ENCODE measurements at places on chromosomes 3 and 15.

- DNase-seq: no peak
Observed at GRCh38 chr3:42849017-42849416, 26.7 kb downstream of the CYP8B1 start.

- DNase-seq: no peak
Observed at GRCh38 chr15:74417225-74417624, 16.5 kb downstream of the SEMA7A start.

DNA sequence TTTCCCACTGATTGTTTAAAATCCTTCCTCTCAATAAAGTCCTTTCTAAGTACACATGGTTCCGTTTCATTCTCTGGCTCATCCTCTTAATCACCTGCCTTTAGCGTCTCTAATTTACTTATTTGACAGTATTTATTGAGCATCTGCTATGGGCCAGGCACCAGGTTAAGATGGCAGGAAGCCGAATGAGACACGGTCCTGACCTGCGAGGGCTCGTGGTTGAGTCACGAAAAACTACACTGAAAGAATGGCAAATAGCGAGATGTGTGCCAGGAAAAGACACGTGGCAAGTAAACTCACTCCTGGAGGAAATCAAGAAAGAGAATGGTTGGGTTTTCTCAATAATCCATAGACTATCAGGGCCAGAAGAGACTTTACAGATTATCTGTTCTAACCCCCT is 60.9 kb downstream of the HES1 start:
- no peak for DNase-seq

GRCh38 chr3:143100451-143100850 is 19.1 kb upstream of the CHST2 start:
- no peak for DNase-seq

- no peak for DNase-seq
Observed at GRCh38 chr15:68386587-68387288, 45.2 kb downstream of the ITGA11 start.

DNA sequence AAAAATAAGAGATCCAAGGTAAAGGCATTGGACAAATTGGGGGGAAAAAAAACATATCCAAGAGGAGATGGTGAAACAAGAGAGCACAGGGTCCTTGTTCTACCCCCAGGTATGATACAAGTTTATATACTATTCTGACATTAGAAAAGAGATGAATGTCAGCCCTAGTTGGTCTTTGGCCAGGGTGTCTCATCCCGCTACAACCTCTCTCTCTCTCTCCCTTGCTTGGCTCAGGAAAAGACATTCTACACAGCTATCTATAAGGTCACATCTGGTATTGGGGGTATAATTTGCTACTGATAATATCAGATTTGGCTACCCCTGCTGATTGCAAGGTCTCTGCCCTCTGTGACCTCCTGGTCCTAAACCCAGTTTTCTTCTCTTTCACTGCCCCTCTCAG is 117.2 kb downstream of the GOLIM4 start:
- DNase-seq: no peak

DNA sequence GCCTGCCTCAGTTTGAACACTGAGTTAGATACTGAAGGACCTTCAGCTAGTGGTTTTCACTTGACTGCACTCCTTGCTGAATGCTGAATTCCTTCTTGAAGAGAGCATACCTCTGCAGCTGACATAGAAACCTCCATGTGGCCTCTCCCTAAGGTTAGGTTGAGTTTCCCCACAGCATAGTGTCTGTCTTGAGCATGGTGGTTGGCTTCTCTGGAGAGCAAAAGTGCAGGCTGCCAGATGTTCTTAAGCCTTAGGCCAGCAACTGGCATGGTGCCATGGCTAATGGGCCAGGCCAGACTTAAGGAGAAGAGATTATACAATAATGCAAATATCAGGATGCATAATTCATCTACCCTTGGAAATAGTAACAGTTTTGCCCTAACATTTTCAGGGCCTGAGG is 545.6 kb upstream of the ZNF385D start:
- no peak for DNase-seq

DNA sequence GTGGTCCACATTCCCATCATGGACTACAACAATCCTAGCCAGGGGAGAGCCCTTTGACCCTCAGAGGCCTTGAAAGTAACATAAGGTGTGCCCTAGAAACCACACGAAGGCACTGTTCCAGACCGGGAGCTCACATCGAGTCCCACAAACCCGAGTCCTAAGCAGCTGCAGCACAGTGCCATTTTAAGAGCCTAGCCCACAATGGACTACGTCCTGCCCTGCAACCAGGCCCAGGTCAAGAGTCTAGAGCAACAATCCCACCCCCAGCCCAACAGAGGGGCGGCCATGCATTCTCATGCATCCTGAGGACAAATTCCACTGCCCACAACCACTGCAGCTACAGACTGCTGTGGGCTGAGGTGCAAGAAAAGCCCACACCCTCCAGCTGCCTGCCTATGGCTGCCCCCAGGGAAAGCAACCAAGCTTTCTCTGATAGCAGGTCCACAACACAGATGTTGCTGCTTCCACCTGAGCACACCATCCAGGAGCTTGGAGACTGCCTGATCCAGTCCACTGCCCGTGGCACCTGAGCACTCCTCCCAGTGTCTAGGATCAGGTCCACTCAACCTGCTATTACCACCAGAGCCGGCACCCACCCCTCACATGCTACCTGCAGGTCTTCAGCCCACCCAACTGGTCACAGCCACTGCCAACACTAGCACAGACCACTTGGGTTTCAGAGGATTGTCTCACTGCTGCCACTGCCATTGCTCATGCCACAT is 56.8 kb downstream of the IGSF11 start:
- DNase-seq: no peak

- no peak for DNase-seq
Observed at GRCh38 chr3:106913111-106913698, 464.0 kb upstream of the CCDC54 start.

DNA sequence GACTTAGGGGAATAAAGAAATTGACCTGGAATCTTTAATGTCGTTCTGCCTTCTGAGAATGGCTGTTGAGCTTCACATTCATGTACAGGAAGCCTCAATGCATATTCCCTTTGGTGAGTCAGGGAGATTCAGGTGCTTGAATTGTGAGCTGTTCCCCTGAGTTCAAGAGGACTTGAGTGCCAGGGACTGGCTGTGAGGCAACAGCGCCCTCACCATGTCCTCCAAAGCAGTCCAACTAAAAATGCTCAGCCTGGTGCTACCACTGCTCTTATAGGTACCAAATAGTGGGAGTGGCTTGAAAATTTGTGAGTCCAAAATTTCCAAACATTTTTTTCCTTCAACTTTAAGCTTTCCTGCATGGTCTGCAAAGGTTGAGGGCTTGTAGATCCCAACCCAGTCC is 54.1 kb downstream of the LEO1 start:
- DNase-seq: no peak

- no peak for DNase-seq
Observed at GRCh38 chr3:119831941-119832371, 50.1 kb downstream of the NR1I2 start.

DNA sequence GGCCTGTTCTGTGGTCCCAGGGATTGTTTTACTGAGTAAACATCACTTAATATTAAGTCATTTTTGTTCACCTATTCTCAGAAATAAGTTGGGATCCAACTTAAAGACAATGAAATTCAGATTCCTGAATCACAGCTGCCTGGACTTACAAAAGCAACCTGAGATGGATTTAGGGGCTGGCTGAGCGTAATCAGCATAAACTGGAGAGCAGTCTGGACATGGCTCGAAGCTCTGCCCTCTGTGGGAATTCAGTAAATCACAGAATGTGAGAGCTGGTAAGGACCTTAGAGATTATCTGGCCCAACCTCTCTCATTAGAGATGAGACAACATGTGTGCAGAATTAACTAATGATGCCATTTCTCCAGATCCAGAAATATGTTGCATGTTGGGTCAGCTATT is 23.7 kb downstream of the CCDC80 start:
- no peak for DNase-seq

- no peak for DNase-seq
Observed at GRCh38 chr3:132625613-132626012, 28.5 kb downstream of the ACKR4 start.

DNA sequence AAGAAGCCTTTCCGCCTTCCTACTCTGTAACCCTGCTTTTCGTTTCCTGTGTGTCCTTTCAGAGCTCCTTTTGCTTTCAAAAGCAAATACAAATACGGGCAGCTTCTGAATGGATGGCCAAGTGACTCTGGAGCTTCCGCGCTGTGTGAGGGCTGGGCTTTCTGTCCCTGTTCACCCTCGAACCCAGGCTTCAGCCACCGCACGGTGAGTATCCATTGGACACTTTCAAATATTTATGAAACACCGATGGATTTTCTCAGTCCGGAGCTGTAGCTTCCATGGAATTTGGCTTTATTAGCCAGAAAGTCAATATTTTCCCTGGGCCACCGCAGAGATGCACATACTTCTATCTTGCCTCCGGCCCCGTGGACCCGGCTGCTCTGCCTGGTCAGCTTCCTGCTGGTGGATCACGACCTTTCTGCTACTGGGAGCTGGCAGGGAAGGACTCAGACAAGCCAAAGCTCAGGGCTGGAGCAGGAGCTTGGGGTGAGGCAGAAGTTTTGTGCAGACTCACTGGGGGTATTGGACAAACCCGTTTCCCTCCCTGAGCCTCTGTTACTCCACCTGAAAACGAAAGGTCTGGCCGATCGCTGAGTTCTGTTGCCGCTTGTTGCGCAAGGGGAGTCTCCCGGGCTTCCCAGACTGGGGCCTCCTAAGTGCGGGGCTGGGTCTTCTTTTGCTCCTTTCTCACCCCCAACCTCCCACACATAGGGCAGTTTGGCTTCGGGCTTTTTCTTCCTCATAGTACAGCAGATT is 63.6 kb downstream of the LINGO1 start:
- no peak for DNase-seq

GRCh38 chr15:71712182-71712581 is 98.2 kb upstream of the NR2E3 start:
- DNase-seq: no peak

GRCh38 chr3:46705751-46706552 is 4.8 kb downstream of the TMIE start:
- DNase-seq: no peak

DNA sequence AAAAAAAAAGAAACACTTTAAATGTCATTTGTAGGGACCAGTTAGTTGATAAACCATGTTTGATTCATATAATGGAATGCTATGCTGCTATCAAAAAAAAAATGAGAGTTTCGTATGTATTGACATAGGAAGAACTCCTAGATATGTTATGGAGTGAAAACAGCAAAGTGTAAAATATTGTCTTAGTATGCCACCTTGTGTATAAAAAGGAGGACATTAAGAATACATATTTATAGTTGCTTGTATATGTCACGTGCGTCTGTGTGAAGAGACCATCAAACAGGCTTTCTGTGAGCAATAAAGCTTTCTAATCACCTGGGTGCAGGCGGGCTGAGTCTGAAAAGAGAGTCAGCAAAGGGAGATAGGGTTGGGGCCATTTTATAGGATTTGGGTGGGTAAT is 39.5 kb downstream of the KBTBD8 start:
- DNase-seq: no peak

GRCh38 chr15:56778761-56779160 is 45.5 kb upstream of the ZNF280D start:
- no peak for DNase-seq

DNA sequence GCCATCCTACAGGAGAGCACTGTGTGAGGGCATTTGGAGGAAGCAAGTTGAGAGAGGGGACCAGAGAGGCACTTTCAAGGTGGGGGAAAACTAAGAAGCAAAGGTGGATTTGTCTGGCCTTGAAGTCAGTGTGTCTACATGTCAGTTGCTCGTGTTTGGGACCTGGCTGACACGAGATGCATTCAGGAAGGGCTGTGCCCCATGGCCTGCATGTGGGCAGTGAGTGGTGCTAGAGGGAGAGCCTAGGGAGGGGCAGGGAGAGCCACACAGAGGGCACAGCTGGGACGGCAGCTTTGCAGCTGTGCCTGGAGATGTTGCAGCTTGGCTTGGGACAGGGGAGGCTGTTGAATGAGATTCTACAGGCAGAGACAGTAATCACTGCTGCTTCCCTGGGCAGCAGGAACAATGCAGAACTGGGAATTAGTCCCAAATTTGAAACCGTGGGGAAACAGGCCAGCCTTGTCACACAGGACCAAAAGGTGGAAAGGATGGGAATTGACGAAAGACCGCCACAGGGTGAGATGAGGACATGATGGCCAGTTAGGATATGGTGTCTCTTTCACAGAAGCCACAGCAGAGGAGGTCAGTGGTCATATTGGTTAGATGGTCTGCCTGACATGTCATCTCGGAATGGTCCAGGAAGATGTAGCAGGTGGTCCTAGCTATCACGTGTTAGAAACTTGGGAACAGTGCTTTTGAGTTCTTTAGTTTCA is 10.0 kb downstream of the SEC61A1 start:
- no peak for DNase-seq

GRCh38 chr15:101105059-101105891 is 146.6 kb downstream of the CHSY1 start:
- DNase-seq: no peak

- no peak for DNase-seq
Observed at GRCh38 chr3:138049157-138049919, 39.4 kb downstream of the CLDN18 start.

GRCh38 chr15:35305031-35305550 is 220.0 kb upstream of the NANOGP8 start:
- DNase-seq: no peak

GRCh38 chr15:85897207-85897894 is 102.6 kb upstream of the KLHL25 start:
- DNase-seq: no peak

DNA sequence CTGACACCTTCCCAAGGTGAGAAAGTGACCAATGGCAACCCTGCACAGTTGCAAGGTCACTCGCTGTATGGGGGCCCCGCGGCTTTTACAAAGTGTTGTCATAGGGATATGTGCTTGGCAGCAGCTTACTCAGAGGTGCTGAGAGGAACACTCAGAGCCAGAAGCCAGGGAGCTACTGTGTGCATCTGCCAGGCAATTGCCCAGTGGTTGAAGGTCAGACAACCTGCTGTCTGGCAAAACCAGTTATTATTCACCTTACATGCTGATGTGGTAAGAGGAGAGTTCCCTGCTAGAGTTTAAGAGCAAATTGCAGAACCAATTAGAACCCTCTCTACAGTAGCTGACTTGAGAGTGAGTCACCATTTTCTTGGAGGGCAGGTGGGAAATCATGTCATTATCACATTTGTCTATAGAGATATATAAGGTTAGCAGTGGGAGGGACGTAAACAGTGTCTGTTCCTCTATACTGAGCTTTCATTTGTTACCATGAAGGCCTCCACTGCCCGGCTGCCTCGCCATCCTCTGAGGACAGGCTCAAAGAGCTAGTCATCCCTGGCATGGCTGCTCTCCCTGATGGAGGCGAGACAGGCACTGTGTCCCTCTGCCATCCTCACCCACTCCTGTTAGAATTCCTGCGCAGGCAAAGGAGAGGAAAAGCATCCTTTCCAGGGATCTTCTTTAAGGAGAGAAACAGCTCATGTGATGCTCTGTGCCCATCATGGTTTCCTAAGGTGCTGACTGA is 274.4 kb downstream of the PLCL2 start:
- no peak for DNase-seq

DNA sequence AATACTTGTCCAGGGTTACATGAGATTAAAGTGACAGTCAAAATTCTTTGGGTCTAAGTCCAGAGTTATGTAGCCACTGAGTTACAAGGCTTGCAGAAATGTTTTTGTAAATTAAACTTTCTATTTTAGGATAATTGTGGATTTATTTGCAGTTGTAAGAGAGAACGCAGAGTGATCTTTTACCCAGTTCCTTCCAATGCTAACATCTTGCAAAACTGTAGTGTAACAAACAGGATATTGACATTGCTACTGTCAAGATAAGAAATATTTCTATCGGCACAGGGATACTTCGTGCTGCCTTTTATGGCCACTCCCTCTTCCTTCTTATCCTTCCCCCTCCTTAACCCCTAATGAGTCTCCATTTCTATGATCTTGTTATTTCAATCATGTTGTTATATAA is 1022.9 kb downstream of the MCTP2 start:
- no peak for DNase-seq

Measured in effector memory CD4-positive, alpha-beta T cell (primary cell).